ENCODE measurements at places on chromosomes 6 and 20.
A peak's percentile ranks its signal among the peaks of the same experiment; 100 is the strongest.

DNA sequence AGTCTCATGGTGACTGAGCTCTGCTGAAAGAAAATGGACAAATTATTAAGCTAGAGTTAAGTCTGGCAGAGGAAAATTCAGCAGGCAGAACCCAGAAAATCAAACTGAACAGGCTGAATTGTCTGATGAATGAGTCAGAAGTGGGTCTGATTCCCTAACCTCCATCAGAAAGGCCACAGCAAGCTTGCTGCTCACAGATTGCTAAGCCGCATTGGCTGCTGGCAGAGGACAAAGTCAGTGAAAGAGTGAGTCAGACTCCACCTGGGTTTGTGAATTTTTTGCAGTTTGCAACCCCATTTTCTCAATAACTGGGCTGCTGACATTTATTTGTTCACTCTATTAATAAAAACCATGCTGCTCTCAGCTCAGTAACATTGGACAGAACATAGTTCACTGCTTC lies 191.3 kb downstream of the EPM2A start:
- DNase-seq = no peak

DNA sequence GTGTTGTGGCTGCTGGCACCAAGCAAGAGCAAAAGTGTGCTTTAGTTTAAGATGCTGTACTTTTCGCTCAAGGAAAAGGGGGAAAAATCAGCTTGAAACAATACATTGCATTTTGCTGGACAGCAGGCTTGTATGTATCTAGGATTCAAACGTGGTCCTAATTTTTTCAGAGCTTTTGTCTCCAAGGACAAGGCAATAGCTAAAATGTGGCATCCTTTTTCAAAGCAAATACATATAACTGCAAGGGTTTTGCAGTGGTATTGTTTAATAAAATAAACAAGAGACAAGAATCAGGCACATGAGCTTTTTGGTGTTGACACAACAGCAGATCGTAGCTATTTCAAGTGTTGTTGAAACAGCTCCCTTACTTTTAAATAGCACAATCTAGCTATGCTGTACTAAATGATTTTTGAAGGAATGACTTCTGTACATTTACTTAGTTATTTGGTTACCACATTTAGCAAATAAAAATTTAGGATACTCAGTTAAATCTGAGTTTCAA lies 137.0 kb upstream of the HEY2 start:
- DNase-seq = peak; percentile 50

- no peak for DNase-seq
Measured at GRCh38 chr6:42813906-42814444, 32.1 kb downstream of the BICRAL start.

GRCh38 chr6:137697267-137697938 lies 169.7 kb upstream of the TNFAIP3 start:
- no peak for DNase-seq

- no peak for DNase-seq
Measured at GRCh38 chr6:24719125-24719971, at the start of gene C6orf62. TSS of gene C6orf62 (minus strand) at chr6:24719154. CDS start at chr6:24718668, 486 bp downstream.

- DNase-seq = no peak
Measured at GRCh38 chr6:17271628-17272027, 9.5 kb upstream of the RBM24 start.

- no peak for DNase-seq
Measured at GRCh38 chr6:92559611-92560010, 859.7 kb downstream of the EPHA7 start.

DNA sequence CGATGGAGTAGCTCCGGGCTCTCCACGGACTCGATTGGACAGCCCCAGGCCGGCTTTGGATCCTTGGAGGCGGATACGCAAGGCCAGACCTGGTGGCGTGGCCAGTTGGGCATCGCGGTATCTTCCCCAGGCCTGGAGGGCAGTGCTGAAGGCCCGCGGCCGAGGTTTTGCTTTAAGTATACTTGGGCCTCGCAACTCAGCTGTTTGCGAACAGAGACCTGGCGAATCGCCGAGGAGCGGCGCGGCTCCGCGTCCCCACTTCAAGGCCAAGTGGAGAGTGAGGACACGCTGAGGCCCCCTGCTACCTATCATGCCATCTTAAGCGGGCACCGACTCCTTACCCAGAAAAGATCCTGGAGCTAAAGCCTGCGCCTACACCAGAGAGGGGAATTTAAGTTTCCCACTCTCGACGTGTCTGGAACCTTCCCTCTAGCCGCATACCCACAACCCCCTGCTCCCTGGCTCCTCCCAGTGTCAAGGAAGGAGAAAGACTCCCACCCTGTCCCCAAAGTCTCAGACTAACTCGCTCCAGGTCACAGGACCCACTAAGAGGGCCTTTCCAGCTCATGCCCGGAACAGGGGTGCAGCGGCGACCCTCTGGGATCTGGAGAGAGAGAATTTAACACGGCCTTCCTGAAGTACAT lies 4.1 kb downstream of the LINC00237 start:
- DNase-seq = no peak

GRCh38 chr6:36822506-36823269 lies 16.6 kb downstream of the CPNE5 start:
- no peak for DNase-seq

DNA sequence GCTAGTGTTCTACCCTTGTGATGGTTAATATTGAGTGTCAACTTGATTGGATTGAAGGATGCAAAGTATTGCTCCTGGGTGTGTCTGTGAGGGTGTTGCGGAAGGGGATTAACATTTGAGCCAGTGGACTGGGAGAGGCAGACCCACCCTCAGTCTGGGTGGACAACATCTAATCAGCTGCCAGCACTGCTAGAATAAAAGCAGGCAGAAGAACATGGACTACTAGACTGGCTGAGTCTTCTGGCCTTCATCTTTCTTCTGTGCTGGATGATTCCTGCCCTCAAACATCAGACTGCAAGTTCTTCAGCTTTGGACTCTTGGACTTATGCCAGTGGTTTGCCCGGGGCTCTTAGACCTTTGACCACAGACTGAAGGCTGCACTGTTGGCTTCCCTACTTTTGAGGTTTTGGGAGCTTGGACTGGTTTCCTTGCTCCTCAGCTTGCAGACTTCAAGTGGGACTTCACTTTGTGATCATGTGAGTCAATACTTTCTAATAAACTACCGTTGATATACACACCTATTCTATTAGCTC lies 50.1 kb downstream of the SDHAF4 start:
- no peak for DNase-seq

- no peak for DNase-seq
Measured at GRCh38 chr6:31049518-31049917, 39.2 kb downstream of the MUC22 start.

DNA sequence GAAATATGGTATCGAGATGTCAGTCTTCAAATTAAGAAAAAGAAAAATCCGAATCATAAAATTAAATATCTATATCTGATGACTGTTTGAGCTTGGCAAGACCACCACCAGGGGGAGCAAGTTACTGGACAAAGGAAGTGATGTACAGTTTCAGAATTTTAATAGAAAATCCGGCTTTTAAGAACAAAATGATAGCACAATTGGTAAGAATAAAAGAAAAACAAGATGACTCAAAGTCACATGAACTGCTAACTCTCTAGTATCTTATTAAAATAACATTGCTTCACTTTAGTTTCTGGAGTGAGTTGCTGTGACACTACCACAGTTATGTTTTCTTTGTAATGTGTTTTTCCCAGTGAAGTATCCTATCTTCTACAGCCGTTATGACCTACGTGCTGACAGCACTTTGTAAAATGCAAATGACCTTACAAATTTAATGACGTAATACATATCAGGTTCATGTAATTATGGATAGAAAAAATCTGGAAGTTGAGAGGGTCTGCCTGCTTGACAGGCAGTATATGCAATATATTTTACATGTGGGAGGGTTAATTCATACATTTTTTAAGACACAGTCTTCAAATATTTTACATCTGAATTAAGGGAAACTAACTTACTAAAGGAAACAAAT lies 405.3 kb upstream of the HS3ST5 start:
- peak; percentile 34 for DNase-seq

GRCh38 chr6:132210886-132211563 lies 190.2 kb downstream of the MOXD1 start:
- no peak for DNase-seq

DNA sequence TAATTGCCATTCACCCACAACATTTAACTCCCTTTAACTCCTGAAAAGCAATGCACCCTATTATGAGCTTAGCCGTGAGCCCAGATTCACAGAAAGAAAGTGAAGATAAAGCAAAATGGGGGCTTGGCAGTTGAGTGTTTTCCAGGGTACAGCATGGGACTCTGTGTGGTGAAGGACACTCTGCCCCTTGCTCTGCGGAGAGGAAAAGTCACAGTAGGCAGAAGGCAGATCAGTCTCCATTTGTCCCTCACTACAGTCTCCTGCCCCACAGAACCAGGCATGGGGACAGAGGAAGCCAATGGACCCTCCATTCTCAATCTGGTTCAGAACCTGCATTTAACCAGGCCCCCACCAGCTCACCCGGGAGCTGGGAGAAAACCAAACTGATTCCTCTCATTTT lies 30.8 kb upstream of the SH3BGRL2 start:
- DNase-seq = no peak

- DNase-seq = no peak
Measured at GRCh38 chr20:3248167-3248992, 9.4 kb upstream of the SLC4A11 start.

GRCh38 chr6:135087403-135087802 lies 32.8 kb upstream of the HBS1L start:
- DNase-seq = no peak

DNA sequence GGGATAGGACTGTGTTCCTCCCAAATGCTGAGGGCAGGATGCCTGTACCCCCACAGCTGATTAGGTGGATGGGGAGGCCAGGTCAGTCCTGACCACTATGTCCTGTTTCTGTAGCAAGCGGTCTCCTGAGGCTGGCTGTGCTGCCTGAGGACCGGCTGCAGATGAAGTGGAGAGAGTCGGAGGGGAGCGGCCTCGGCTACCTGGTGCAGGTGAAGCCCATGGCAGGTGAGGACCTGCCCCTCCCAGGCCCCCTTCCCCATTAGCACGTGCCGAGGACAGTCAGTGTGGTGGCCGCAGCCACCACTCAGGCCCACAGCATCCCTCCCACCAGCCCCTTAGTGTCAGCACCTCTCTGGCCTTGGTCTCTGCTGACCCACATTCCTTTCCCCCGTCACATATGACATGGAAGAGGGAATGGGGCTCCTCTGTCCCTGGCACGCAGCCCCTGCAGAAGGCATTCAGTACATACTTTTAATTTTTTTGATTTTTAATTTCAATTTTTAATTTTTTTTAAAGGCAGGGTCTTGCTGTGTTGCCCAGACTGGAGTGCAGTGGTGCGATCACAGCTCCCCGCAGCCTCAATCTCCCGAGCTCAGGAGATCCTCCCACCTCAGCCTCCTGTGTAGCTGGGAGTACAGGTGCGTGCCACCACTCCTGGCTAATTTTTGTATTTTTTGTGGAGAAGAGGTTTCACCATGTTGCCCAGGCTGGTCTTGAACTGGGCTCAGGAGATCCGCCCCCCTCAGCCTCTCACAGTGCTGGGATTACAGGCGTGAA lies 5.0 kb downstream of the COL20A1 start:
- DNase-seq = no peak

DNA sequence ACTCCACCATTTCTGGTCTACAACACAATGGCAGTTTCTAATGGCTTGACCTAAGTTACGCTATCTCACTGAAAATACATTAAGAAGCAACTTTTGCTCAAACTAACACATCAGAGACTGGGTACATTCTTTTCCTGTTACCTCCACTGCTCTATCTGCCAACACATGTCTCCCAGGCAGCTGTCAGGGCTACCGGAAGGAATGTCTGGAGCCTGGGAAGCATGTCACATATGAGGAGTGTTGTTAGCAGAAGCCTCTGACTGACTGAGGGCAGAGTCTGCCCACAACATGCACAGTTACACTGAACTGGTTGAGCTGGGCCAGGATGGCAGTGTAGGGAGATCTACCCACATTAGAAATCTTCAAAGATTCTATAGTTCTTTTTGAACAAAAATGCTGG lies 264.5 kb downstream of the KIF16B start:
- no peak for DNase-seq

DNA sequence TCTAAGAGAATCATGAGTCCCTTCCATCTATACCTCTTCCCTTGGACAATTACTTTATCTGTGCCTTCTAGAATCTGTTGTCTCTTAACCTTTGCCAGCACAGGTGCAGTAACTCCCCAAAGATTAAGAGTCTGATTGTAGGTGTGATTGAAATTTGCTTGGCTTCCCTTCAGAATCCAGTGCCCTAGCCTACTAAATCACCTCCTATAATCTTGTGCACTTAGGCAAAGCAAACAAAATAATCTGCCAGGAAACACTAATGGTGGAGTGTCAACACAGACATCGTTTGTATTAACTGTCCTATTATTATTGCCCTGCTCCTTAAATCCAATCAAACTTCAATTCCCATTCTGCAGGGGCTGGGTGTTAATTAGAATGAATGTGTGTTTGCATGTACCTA lies 28.0 kb downstream of the ID4 start:
- no peak for DNase-seq

DNA sequence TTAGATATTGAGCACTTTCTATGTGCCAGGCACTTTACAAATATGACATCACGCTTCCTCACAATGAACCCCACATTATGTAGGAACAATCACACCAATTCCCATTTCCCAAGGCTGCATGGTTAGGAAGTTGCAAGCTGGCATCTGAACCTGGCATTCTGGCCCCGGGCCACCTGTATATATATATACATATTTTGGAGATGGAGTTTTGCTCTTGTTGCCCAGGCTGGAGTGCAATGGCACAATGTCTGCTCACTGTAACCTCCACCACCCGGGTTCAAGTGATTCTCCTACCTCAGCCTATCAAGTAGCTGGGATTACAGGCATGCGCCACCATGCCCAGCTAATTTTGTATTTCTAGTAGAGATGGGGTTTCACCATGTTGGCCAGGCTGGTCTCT lies 30.4 kb downstream of the SRC start:
- DNase-seq = no peak

DNA sequence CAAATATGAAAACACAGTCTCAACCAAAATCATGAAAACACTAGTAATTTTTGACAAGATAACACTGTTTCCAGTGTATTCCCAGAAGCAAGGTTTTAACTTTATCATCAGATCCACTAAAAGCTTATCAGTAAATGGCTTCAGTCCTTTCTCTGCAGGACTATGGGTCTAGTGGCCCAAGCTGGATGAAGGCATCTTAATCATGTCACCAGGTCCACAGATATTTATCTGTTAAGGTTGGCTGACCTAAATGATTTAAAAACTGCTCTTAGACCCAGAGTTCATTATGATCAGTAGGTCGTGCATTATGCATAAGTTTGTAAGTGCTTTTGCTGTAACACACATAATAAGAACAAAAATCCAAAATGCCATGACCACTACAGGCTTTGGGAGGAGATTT lies 118.0 kb downstream of the MAP3K7 start:
- no peak for DNase-seq

- DNase-seq = no peak
Measured at GRCh38 chr6:131727467-131727866, 16.6 kb upstream of the CTAGE9 start.

Measured in brain pericyte (primary cell).